IMR-90 (cell line): ENCODE measurements at places on chromosomes 5 and 9.
A peak's percentile ranks its signal among the peaks of the same experiment; 100 is the strongest.

- DNase-seq = no peak
These were observed 35.5 kb upstream of the FUBP3 start for GRCh38 chr9:130543859-130544258.

GRCh38 chr5:92678640-92679039 lies 902.4 kb downstream of the NR2F1-AS1 start:
- no peak for DNase-seq

DNA sequence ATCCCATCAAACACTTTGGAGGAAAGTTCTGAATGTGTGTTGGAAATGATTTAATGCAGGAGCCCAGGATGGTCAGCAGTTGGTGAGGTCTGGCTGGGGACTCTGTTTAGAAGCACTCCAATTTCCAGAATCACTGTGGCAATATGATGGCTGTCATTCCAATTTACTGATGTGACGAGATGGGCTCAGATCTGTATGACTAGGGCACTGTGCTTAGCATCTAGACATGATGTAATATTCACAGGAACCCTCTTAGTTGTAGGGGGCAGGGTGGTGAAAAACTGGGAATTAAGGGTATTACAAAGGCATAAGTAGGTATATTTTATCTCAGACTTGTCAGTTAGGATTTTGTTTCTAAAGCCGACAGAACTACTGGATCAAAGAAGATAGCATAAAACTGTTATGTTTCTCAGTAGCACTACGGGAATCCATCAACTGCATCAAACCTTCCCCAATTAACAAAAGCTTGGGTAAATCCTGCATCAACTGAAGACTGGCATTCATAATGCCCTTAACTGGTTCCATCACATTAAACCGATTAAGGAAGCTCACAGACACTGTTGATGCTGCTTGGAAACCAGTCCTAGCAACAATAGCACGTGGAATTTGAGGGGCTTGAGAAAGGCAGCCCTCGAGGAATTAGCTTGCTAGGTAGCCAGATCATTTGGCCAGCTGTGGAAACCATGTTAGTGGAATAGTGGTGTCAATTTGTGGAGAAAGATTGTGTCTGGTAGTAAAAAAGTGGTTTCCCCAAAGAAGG lies 86.1 kb downstream of the SV2C start:
- no peak for DNase-seq

DNA sequence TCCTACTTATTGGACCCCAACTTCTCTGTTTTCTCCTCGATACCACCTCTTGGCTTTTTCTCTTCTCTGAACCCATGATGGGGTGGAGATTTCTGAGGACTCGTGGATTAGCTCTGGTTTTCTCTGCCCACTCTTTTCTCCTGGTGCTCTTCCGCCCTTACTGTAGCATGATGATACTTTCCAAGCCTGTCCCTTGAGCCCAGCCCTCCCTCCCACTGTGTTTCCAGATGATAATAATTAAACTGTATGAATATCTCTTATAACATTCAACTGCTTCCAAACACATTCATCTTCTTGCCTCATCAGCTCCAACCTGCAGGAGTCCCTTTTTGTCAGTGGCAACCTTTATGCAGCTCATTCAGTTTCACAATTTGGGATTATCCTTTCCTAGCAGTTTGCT lies 494.2 kb upstream of the KLF4 start:
- no peak for DNase-seq

DNA sequence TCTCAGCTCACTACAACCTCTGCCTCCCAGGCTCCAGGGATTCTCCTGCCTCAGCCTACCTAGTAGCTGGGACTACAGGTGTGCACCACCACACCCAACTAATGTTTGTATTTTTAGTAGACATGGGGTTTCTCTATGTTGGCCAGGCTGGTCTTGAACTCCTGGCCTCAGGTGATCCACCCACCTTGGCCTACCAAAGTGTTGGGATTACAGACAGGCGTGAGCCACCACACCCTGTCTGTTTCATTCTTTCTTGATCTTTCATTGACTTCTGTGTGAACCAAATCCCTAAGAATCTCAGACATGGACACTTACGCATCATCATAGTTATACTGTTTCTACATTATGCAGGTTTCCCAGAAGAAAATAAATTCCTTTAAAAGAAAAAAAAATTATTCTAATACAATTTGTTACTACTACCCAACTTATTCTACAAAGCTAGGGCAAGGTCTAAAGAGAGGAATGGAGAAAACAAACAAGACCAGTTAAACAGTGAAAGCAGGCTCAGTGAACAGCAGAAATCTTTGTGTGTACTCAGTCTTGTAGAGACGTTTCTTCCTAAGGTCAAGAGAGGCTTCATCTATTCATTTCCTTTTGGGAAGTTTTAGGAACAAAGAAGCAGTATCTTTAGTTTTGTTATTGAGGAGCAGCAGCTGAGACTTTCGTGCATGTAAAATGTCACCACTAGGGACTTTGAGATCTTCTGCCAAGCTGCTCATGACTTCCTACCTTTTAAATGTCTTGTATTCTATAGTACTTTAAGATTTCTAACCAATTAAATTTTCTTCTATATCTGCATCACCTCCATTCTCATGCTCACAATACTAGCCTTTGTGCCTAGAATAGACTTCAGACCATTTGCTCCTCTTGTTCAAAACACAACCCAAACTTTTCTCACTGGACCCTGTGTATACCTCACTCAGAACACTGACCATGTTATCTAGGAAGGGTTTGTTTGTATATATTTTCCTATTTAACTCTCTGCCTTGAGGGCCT lies 5.6 kb upstream of the HMGCR start:
- no peak for DNase-seq

GRCh38 chr9:124202447-124202971 lies 55.2 kb upstream of the NEK6 start:
- peak; percentile 16 for DNase-seq

- no peak for DNase-seq
These were observed 50.3 kb downstream of the HMHB1 start for GRCh38 chr5:143862271-143862670.

GRCh38 chr5:163914910-163915309 lies 409.5 kb downstream of the MAT2B start:
- no peak for DNase-seq

DNA sequence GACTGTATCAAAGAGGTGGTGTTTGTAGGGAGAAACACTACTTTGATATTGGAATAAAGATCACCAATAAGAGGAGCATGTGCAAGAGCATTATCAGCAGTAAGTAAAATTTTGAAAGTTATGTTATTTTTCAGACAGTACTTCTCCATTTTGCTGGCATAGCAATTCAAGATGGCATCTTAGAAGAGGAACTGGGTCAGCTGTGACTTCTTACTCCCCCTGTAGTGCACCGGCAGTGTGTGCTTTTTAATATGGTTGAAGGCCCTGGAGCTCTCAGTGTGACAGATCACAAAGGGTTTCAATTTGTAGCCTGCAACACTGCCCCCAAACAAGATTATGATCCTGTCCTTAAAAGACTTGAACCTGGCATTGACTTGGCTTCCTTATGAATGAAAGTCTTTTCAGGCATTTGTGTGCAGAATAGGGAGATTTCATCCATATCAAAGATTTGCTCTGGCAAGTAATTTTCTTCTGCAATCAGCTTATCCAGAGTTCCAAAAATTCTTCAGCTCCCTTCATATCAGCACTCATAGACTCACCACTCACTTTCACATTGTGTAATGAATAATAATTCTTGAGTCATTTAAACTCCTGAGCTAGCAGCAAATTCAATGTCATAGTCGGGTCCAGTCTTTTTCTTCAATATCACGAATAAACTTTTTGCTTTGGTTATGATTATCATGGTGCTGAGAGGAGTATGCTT lies 105.7 kb upstream of the MAMDC2 start:
- DNase-seq = no peak

DNA sequence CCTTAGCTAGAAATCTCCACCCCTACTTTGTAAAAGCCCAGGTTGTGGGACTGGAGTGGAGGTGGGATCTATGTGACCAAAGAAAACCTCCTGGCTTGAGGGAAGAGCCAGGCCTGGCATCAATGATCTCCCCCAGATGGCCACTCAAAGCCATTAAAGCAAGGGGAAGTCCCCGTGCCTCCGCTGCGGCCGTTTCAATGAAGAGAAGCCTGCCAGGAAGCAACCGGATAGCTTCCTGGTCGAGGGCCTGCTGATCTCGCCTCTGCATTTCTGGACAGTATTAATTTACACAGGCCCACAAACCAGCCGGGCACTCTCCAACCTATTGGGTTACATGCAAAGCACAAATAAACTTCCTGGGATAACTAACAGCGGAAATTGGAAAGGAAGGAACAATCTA lies 160.5 kb upstream of the MSX2 start:
- DNase-seq = peak; percentile 32

GRCh38 chr9:14413812-14414211 lies 99.9 kb upstream of the NFIB start:
- no peak for DNase-seq

DNA sequence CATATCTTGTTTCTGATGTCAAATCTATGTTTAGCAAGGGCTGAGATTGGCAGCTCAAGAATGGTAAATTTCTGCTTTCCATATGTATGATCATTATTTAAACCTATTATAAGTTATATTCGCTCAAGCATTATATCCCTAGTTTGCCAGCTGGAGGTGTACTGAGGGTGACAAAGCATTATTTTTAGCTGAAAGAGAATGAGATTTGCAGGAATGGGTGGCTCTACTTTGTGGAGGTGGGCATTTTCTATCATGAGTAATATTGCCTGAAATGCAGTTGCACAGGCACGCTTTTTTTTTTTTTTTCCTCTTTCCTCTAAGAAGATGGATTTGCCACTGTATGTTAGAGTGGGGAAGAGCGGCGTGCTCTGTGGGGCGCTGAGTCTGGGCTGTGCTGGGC lies 393.8 kb downstream of the EBF1 start:
- no peak for DNase-seq

GRCh38 chr9:38041564-38042243 lies 27.3 kb downstream of the SHB start:
- DNase-seq = no peak

DNA sequence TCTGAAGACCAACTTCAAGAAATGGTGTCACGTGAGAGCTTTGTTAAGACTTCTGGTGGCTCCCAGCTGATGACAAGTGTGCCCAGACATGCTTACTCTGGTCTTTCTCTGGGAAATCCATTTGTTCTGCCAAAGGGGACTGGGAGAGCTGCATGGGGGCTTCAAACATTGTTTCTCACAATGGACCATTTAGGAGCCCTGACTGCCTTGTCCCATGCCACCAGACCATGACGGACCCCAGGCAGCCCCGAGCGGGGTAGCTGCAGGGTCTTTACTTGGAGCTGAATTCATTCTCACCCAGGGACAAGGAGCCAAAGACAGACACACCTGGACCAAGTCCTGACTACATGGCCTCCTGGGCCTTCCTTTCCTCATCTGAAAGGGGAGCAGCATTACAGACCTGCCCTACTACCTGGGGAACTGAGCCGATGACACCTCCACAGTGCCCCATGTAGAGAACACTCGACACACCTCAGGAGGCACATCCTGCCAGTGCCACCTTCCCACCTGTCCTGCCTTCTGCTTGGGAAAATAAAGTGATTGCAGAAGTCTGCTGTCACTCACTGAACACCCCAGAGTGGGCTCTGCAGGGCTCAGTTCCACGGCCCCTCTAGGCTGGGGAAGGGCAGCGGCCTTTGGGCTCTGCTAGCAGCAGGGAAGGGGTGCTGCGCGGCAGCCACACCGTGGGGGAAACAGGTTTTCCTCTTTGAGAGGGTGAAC lies 169.0 kb downstream of the DAB2IP start:
- DNase-seq = no peak

DNA sequence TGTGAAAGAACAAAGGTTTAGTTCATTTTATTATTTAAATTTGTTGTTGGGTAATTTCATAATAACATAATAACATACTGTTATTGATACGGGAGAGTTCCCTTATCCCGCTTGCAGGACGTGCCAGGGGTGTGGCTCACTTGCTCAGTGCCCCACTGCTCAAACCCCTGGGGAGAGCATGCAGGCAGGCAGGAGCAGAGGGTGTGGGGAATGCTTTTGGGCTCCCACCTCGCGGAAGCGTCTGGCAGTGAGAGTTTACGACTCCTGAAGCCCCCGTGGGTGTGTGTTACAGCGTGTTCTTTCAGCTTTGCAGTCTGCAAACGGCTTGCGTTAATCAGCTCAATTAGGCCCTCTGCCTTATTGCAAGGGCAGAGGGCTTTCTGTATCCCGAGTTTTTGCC lies 675.9 kb downstream of the SEMA5A start:
- no peak for DNase-seq

DNA sequence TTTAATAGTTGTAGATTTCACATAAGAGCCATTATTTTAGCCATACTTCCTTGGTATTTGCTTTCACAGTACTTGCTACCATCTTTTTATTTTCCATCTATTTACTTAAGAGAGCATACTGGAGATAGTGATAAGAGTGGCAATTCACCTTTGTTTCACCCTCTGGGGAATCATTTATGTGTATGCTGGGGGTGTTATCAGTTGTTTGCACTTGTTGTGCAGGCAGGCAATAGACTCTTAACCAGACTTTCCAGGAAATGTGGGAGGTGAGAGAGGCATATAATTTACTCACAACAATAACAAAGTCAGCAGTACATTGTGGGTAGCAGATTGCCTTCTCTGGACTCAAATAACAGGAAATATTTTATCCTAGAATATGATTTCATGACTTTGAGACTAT lies 1018.3 kb downstream of the CDH12 start:
- DNase-seq = no peak

GRCh38 chr5:146580237-146580636 lies 64.2 kb upstream of the GPR151 start:
- no peak for DNase-seq

DNA sequence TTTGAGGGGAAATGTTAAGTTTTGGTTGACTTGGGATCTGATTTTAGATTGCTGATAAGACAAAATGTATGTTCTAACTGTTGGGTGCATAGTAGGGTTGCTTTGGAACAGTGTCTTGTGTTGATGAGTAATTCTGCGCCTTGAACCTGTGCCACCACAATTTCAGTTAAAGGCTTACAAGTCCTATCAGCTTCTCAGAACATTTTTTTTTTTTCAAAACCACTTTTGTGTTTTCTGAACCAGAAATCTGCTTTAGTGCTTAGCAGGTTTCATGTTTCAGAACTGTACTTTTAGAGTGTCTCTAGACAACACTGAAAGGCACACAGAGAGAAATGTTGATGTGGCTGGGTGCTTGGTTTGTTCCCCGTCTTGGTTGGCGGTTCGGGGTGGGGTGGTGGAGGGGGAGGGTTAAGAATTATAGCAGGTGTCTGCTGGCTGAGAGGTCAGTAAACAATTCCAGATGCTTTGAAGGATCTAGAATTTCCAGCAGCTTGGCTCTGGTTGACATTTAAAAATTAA lies 84.6 kb downstream of the ANKRD55 start:
- no peak for DNase-seq

GRCh38 chr5:96517295-96517694 lies 84.2 kb upstream of the PCSK1 start:
- DNase-seq = peak; percentile 73
